Foreskin keratinocyte (primary cell): ENCODE measurements at places on chromosomes 13 and 19.
A peak's percentile ranks its signal among the peaks of the same experiment; 100 is the strongest.

GRCh38 chr19:12792051-12792852 is 966 bp downstream of the JUNB start:
- peak; percentile 39 for DNase-seq

DNA sequence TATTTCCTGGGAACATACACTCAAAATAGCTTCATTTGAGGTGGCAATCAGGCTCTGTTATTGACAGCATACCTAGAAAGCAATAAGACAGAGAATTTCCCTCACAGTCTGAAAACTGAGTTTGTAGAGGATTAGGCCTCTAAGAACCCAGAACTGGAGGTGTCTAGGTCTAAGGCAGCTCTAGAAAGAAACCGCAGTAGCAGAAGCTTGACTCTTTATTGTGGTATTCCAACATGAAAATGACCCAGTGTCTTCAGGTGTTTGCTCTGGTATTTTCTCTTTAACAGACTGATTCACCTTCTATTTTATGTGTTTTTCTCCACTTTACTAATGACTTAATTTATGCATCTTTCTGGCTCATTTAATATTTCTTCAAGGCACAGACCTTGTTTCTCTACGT is 8.5 kb downstream of the COG6 start:
- DNase-seq, result no peak

- no peak for DNase-seq
Observed at GRCh38 chr19:38670921-38671398, 23.5 kb downstream of the ACTN4 start.

GRCh38 chr19:3590991-3591659 is 5.8 kb downstream of the GIPC3 start:
- DNase-seq, result no peak
